ENCODE measurements at places on chromosomes 16 and 17.
A peak's percentile ranks its signal among the peaks of the same experiment; 100 is the strongest.

- peak; percentile 56 for DNase-seq
These were observed 189.4 kb downstream of the RAB11FIP4 start for GRCh38 chr17:31580706-31581490.

DNA sequence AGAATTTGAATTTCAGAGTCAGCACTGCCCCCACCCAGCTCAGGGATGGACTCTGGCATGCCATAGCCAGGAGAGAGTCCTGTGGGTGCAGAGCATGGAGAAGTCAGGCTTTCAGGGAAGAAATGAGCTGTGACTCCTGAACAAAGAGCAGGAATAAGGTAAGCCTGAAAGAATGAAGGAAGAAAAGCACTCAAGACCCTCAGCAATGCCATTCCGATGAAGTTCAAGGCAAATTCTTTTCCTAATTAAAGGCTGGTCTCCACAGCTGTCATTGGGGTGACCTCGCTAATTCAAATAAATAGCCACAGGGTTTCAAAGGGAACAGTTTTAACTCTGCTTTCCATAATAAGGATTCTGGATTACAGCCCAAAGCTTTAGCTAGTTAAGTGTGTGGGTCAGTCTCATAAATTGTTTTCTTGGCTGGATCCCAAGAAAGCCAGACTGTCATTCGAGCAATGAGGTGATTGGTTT, 31.7 kb downstream of the TOM1L2 start:
- DNase-seq, result peak; percentile 29

GRCh38 chr17:58421711-58422110, 4.4 kb upstream of the RNF43 start:
- DNase-seq, result no peak

- DNase-seq, result no peak
These were observed 14.3 kb downstream of the PIEZO1 start for GRCh38 chr16:88770461-88771293.

GRCh38 chr17:70629902-70630301, 460.6 kb downstream of the KCNJ2 start:
- no peak for DNase-seq

- DNase-seq, result no peak
These were observed 27.6 kb upstream of the AATK start for GRCh38 chr17:81193470-81194224.

- peak; percentile 19 for DNase-seq
These were observed 119.4 kb downstream of the USP31 start for GRCh38 chr16:23029733-23030420.

- no peak for DNase-seq
These were observed 553.2 kb downstream of the MAF start for GRCh38 chr16:79047337-79047736.

GRCh38 chr17:33962857-33963655, 292.0 kb upstream of the CCL2 start:
- DNase-seq, result no peak

DNA sequence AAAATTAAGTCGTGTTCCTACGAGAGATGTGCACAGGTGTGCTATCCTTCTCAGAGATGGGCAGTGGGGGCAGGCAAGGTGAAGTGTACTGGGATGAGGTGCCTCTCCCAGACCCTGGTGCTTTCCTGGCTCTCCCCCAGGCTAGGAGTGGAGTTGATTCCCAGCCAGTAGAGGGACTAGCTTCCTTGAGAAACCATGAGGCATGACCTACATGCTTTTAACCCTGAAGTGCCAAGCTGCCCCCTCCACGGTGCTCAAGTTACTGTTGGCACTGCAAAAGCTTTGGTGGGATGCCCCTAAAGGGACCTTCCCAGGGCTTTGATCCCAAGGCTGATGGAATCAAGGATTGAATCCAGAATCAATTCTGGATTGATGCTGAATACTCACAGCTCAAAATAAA, 47.0 kb upstream of the SREBF1 start:
- no peak for DNase-seq

DNA sequence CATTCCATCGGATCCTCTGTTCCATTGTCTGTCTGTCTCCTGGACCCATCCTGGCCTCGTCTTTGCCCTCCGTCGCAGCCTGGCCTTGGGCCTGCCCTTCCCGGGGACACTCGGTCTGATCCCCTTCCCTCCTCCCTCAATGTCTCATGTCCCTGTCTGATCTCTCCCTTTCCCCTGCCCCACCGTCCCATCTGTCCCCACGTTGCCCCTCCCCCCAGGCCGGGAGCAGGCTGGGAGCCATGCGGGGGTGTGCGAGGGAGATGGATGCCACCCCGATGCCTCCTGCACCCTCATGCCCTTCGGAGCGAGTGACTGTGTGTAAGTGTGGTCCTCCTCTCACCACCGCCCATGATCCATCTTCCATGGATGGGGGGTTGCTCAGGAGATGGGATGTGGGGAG, 5.3 kb upstream of the ATP2A1 start:
- DNase-seq, result no peak

GRCh38 chr17:80722661-80723060, 178.0 kb downstream of the RPTOR start:
- no peak for DNase-seq

GRCh38 chr17:19933221-19933620, 44.4 kb downstream of the AKAP10 start:
- DNase-seq, result no peak

DNA sequence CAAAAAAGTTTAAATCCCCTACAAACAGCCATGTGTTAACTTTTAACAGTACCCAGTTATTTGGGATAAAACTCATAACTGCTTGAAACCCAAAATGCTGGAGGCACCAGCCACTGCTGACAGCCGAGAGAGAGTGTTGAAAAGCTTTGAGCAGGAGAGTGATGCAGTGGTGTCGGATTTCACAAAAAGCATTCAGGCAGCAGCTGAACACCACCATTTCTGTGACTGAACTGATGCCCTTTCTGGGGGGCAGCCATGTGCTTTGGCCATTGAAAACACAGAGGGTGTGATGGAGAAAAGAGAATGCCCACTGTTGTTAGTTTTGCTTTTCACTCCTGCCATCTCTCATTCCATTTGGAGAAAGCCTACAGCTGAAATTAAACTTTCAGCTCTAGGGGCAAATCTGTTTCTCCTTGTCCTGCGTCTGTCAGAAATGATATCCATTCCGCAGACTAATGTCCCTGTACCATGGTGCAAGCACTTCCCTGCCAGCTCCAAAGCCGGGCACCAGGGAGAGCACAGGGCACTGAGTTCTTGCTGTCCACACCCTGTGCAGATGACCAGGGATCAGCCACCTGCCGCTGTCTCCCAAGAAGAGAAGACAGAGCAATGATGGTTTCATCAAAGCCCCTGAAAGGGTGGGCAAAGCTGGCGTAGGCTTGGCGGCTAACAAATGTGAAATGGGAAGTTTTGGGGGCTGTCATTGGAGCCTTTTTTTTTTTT, 16.6 kb upstream of the MLYCD start:
- DNase-seq, result no peak

DNA sequence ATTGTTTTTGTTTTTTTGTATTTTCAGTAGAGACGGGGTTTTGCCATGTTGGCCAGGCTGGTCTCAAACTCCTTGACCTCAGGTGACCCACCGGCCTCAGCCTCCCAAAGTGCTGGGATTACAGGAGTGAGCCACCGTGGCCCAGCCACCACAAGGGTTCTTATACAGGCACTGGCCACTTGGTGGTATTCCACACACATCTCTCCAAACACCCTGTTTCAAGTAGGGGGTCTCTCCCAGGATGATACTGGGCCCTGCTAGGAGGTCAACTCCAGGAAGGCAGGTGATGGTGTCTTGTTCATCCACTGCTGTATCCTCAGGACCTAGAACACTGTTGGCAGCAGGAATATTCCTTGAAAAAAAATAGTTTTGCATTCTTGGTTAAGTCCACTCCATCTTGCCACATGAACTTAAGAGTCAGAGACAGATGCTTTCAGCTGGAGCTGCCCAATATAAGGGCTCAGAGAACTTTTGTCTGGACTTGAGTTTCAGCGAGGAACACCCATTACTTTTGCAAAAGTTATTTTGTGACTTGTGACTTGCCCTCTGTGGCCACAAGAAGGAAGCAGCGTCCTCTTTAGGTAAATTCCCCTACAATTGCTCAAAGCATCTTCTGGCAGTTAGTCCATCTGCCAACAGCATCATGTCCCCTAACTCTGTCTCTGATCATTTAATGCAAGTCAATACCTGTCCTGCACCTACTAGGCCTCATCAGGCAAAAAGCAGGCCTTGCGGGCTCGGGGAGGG, 7.4 kb upstream of the EEF2K start:
- DNase-seq, result no peak

DNA sequence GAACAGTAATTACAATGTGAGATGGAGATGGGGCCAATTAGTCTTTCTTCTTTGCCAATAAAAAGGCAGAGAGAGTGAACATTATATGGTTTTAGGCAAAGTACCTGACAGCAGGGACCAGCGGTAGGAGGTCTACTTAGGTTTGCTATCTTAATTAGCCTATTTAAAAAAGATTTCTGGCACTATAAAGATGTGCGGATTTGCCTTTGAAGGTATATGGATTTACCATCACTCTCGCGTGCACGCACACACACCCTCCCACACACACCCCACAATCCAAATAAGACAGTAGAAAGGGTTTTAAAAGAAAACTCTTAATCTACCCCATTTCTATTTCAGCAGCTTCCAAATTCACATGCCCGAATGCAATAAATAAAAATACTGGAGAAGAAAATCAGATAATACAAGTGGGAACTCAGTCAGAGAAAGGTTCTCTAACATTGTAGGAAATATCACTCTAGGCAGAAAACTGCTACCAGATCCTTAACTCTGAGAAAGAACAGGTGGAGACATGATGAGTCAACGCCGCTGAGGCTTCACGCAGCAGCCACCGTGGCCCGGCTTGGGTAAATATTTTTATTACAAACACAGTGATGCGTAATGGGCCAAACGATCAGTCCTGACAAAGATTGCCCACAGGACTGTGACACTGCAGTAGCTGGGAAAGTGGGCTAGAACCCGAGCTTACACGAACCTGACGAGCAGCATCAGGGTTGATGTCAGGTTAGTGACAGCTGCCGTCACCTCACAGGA, 66.6 kb upstream of the AXIN2 start:
- DNase-seq, result peak; percentile 70

GRCh38 chr16:81424771-81425170, 19.8 kb upstream of the CMIP start:
- no peak for DNase-seq

GRCh38 chr17:75976175-75976848, 2.7 kb downstream of the ACOX1 start:
- no peak for DNase-seq

DNA sequence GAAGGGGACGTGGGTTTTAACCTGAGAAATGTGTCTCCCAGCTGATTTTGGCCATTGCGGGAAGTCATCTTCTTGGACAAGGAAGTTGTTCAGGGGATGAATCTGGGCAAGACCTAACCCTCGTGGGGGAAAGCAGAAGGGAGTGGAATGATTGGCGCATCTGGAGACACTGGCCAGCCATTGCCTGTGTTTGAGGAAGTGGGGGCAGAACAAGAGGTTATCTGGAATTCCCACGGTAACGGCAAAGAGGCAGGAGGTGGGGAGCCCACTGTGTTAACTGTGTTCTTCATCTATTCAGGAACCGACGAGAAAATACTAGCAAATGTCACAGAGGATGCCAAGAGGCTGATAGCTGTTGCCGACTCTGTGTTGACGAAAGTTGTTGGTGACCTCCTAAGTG, 66.9 kb downstream of the RNF213 start:
- no peak for DNase-seq

- no peak for DNase-seq
These were observed 9.7 kb downstream of the RAD51C start for GRCh38 chr17:58702045-58702476.

DNA sequence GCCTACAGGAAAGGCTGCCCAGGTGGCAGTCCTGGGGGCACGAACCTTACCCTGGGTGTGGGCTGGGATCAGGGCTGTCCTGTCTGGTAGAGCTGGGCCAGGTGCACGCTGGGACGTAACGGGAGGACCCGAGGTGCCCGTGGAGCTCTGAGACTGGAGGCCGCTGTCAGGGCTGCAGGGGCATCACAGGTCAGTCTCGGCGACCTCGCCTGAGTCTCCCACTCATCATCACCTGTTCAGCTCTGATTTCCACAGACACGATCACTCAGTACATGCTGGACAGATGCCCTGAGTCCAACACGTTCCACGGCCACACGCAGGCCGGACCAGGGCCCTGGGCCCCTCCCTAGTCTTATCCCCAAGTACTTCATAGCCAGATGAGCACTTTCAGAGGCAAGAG, 4.7 kb upstream of the CD300C start:
- DNase-seq, result no peak

DNA sequence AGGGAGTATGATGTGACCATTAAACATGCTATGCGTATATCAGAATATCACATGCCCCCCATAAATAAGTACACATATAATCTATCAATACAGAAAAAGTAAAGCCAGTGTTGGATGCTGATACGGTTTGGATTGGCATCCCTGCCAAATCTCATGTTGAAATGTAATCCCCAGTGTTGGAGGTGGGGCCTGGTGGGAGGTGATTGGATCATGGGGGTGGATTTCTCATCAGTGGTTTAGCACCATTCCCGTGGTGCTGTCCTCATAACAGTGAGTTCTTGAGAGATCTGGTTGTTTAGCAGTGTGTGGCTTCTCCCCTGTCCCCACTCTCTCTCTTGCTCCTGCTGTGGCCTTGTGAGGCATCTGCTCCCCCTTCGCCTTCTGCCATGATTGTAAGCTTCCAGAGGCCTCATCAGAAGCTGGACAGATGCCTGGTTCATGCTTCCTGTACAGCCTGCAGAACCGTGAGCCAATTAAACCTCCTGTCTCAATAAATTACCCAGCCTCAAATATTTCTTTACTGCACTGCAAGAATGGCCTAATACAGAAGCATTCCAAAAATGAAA, 88.9 kb downstream of the AATF start:
- no peak for DNase-seq

- no peak for DNase-seq
These were observed 457.9 kb downstream of the SLC39A11 start for GRCh38 chr17:72634621-72635020.

GRCh38 chr16:25018972-25019617, 3.9 kb upstream of the ARHGAP17 start:
- no peak for DNase-seq

- DNase-seq, result no peak
These were observed 180.8 kb downstream of the SALL1 start for GRCh38 chr16:50970281-50970680.

- DNase-seq, result no peak
These were observed 118.4 kb upstream of the HSBP1 start for GRCh38 chr16:83689385-83689831.
